NCI-H524 treated with DMSO at 0.1 percent for 48 hours (cell line): ENCODE measurements at places on chromosomes 5 and 9.

DNA sequence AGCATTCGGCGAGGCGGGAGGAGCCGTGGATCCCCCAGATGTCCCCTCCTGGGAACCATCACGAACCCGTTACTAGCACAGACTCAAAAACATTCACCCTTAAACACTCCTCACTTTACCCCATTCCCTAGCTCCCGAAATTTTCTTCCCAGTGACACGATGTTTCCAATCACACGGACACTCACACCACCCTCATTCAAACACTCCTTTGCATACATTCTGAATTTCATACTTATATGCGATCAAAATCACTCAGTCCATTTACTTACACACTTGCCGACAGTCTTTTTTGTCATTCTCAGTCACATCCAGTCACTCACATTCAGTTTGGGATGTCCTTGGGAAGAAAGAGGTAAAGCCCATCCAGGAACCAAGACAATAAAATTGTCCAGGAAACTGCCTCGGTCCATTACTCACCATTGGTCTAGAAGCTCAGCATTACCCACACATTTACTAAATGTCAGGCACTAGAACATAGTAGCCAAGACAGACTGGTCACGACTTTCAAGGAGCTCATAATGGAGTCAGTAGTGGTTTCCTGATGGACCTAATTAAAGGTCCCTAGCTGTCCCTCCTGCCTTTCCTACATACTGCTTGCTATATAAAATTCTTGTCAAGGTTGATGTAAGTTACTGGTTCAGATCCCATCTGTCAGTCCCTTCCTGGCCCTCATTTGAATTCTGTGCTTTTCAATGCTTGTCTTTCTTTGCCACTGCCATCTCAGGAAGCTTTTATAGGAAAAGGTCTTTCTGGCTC is 574 bp downstream of the SLC35A4 start:
- no peak for DNase-seq

DNA sequence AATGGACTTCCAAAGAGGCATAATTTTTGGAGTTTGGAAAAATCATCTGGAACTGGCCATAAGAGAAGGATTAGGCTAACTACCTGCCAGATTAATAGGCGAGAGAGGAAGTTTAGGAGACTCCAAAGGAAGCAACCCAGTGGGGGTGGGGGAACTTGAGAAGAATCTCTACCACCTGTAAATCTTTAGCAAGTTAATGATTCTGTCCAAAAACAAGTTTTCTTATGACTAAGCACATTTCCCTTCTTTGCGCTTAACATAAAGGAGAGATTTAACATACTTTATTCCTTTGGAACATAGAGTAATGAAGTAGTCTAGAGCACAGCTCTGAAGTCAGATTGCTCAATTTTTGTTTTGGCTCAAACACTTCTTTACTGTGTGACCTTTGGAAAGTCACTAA is 58.2 kb upstream of the PAPPA start:
- DNase-seq = no peak

DNA sequence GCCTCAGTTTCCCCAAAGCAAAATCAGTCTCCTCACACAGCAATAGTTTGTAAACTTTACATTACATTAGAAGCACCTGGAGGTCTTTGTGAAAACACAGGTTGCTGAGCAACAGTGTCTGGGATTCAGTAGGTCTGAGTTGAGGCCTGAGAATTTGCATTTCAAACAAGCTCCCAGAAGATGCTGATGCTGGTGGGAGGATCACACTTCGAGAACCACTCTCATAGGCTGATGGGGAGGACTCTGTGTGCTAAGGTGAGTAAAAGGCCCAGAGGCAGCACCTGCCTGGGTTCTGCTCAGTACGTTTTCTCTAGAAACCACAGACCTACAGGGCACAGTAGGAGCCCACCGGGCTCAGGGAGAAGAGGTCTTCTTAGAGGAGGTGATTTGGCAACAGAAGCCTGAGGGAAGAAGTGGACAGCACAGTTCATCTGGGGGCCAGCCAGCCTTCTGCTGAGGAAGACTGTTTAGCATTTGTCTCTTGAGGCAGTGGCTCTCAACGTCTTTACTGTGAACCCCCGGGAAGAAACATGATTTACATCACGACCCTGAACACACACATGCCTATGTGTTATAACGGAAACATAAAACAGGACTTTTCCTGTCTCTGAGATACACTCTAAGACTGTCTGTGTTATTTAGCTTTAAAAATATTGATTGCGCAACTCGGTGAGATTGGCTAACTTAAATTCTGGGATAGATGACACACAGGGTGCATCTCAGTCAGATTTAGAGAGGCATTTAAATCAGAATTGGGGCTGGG is 24.8 kb upstream of the DENND1A start:
- DNase-seq = no peak

DNA sequence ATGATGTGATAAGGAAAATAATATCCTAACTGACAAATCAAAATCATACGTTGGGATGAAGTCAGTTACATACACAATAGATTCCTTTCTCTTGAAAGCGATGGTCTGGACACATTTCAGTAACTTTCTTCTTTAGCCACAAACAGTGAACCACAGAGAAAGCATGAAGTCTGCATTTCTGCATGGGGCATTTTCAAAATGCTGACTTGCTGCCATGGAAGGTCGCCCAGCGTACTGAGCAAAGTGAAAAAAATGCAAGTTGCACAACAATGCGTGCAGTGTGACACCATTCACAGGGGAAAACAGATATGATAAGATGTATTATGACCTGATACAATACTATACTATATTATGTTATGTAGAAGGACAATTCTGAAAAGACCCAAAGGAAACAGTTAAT is 146.3 kb downstream of the SNX18 start:
- DNase-seq = no peak

DNA sequence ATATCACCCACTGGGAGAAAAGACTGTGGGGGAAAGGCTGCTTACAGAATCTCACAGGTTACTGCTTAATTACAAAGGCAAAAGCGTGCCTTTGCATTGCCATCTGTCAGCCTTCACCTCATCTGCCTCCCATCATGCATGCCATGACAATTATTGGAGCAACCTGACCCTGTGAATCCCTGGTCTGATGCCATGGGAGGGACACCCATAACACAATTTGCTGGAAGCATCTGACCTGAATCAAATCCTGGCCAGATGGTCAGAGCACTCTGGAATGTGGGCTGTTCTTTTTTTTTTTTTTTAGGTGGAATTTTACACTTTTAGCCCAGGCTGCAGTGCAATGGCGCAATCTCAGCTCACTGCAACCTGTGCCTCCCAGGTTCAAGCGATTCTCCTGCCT is 11.6 kb upstream of the RETREG1 start:
- peak; percentile 72 for DNase-seq

GRCh38 chr5:172694061-172694460 is 53.0 kb downstream of the NEURL1B start:
- no peak for DNase-seq

DNA sequence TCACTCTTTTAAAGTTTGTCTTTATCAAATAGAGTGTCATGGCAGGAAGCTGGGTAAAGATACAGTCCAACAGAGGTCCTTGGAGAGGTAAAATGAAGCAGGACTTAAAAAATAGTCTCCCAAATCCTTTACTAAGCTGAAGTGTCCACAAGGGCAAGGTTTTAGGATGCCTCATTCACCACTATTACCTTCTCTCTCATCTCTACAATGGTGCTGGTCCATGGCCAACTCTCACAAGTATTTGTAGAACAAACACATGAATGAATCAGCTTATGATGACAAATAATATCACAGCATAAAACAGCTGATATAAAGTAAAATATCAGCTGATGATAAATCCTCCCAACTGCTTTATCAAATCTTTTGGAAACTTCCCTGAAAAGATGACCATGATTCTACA is 162.3 kb upstream of the ZNF462 start:
- DNase-seq = no peak

- peak; percentile 52 for DNase-seq
Measured at GRCh38 chr9:109639674-109640579, 140.1 kb upstream of the PALM2AKAP2 start.

- no peak for DNase-seq
Measured at GRCh38 chr9:134252084-134252830, 74.0 kb upstream of the RXRA start.

- no peak for DNase-seq
Measured at GRCh38 chr5:132493241-132493640, 2.7 kb upstream of the IRF1 start.

GRCh38 chr9:115046199-115046598 is 71.8 kb downstream of the TNC start:
- DNase-seq = no peak

GRCh38 chr5:142063878-142064331 is 44.7 kb upstream of the NDFIP1 start:
- peak; percentile 18 for DNase-seq

- no peak for DNase-seq
Measured at GRCh38 chr5:154506049-154506715, 28.2 kb upstream of the HAND1 start.

DNA sequence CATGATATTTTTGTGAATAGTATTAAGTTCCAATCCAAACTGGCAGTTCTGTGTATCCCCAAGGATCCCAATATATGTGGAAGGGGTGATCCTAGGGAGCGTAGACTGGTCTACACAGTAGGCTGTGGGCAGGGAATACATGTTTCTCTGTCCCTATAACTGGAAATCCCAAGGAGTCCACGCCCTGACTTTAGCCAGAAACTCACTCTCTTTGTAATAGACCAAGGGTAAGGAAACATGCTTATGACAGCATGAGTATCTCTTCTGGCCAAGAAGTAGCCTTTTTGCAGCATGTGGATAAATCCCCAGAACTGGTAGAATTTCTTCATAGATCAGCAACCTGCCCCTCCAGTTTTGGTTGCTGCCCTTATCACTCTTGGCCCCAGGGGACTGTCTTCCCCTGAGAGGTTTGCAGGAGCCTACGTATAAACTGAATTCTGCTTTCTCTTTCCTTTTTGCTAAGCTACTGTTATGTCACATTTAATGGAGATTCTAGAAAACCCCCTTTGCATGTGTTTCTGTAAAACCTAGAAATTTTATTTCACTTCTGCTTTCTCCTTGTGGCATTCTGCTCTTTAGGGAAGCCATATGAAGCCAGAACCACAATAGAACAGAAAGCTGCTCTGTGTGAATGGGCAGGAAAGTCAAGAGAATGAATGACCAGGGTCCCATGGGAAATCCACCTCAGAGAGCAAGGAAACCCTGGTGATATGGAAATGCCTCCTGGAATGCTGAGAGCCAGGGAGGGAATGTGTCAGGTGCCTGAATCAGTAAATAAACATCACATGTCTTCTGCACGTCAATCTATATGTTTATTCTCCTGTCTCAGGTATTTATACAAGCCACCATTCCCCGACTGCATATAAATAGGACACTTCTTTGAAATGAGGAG is 3.5 kb downstream of the IFNA2 start:
- DNase-seq = no peak

DNA sequence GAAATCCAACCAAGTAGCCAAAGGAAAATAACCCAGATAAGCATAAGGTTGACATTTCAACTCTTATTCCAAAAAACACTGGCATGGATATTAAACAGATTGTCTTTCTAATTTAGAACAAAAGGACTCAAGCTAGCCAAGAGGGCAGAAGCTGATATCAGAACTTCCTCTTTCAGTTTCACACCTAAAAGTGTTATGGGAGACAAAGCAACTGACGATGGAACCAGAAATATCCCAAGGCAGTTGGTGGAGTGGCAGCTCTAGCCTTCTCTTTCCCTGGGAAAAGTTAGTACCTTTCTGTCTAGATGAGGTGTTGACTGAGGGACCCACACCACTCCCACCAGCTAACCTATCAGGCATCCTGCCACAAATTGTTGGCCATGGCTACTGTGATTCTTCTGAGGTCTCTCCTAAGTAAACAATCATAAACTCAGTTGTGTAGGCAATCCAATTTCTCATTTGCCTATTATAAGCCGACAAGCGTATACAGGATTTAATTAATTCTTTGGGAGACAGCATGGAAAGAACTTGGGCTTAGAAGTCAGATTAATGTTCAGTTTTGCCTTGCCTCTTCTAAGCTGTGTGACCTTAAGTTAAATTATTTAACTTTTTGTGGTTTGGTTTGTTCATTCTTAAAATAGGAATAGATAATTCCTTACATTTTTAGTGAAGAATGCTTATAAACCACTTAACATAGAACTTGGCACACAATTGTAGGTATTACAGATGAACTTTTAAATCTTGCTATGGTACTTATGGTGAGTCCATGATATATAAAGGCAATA is 110.9 kb upstream of the ADAMTSL1 start:
- DNase-seq = no peak

DNA sequence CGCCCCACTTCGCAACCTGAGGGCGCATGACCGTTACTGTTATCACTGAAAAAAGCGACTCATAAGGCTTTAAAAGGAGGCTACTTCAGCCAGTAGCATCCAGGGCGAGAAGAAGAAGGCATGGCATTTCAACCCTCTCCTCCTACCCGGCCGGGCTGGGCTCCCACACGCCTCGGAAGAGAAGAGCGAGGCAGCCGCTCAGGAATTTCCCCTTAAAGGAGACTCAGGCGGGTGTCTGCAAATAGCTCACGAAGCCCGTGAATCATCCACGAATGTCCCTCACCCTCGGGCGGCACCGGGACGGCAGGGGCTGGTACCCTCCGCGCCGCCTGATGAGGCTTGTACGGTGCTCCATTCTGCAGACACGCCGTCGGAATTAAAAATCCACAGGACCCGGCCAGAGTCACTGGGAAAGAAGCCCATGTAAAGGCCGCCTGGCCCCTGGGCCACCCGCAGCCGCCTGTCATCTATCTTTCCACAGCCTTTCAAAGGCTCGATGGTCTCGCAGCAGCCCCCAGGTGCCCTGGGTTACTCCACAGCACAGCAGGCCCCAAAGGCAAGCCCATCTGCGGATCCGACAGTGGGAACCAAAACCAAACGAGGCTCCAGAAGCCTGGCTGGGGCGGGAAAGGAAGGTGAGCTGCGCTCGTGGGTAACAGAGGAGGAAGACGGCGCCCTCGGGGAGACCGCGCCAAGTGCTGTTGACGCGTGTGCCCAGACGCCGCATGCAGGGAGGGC is 11.8 kb downstream of the SLC12A7 start:
- no peak for DNase-seq

DNA sequence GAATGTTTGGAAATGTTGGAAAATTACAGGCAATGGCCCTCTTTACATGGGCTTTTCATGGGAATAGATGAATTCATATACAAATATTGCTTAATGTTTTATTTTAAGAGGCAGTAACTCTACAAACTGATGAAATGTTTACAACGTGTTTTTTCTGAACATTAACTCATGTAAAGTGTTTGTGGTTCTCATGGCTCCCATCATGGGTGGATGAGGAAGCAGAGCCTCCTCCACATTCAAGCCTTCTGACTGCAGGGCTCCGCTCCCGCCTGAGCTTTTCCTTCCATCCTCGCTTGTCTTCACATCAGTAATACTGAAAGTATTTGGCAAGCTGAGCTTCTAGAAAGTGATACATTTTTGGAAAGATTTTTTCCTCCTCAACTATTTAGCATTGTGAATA is 204.2 kb downstream of the ARHGAP26 start:
- no peak for DNase-seq
